ENCODE measurements at places on chromosomes 6 and 20.
A peak's percentile ranks its signal among the peaks of the same experiment; 100 is the strongest.

DNA sequence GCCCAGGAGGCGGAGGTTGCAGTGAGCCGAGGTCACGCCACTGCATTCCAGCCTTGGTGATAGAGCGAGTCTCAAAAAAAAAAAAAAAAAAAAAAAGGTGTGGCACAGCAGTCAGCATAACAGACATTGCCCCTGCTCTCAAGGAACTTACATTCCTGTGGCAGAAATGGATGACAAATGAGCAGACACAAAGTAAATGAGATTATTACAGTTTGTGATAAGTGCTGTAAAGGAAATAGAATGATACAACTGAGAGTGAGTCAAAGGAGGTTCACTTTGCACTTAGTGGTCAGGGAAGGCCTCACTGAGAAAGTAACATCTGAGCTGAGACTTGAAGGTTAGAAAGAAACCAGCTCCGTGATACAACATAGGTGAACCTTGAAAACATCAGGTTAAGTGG lies 36.4 kb downstream of the CEP250 start:
- DNase-seq: no peak

DNA sequence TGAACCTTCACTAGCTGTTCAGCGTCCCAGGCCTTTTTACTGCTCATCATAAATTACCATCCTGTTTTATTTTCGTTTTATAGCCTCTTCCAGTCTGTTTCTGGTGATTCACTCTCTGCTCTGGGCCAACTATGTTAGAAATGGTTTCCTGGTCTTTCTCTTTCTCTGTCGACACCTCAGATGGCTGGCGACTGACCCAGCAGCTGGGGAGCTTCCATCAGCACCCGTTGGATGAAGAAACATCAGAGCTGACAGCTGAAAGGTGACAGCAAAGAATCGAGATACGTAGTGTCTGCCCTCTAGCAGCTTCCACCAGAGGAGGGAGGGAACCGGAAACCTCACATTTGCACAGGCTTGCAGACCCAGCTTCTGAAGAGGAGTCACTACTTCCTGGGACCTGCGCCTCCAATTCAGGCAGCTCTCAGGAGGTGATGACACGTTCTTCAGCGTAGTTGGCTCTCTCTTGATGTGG lies 82.9 kb upstream of the MLN start:
- peak; percentile 45 for DNase-seq

- DNase-seq: no peak
Measured at GRCh38 chr6:104608101-104608500, 251.6 kb downstream of the HACE1 start.

DNA sequence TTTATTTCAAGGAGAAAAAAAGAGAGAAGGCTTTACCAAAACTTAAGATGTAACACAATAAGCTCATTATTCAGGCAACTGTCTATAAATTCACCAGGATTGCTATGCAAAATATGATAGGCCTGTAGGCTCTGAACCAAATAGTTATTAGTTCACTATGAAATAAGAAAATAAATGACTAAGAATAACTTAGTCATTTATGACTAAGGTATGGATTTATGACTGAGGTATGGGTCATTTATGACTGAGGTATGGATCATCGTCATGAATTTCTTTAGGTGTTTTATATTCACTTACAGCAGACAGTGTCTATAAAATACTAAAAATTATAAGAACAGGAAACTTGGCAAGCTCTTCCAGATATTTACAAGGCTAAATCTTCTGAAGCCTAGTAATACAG lies 52.1 kb upstream of the SNX9 start:
- no peak for DNase-seq
